ENCODE measurements at places on chromosomes 4 and X.

GRCh38 chrX:28880136-28880535 lies 292.9 kb downstream of the IL1RAPL1 start:
- no peak for DNase-seq

- no peak for DNase-seq
Measured at GRCh38 chr4:104492183-104492771, 2.4 kb downstream of the CXXC4 start.

DNA sequence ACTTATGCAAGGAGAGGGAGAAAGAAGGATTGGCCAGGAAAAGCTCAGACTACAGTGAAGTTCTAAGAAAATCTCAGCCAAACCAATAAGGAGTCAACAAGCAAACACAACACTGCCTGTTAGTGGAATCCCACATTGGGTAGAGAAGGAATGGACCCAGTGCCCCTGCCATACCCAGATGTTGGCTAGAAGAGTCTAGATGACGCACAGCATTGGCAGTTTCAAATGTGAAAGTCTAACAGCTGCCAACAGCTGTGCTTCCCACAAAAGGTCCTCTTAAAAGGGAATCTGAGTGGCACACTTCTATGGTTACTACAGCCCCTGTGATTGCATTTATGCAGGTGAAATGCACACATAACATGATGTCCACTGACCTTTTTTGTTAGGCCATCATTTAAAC lies 37.2 kb upstream of the CPEB2 start:
- DNase-seq, result no peak

- no peak for DNase-seq
Measured at GRCh38 chrX:150473371-150473770, 95.0 kb upstream of the MTM1 start.

DNA sequence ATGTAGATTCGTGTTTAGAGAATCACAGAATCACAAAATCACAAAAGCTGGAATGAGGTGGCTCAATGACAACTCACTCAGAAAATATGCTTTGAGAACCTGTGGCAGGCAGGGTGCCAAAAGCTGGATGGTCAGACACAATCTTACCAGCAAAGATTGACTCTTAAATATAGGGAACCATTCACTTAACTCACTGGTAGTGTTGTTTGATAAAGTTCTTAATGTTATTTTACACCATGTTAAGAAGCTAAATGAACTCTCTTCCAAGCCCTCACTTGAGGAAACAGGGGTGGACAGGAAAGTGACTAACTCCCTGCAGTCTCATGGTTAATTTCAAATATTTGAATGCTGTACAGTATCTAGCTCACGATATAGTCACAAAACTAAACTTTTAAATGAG lies 5.7 kb upstream of the SCOC start:
- no peak for DNase-seq

- DNase-seq, result no peak
Measured at GRCh38 chr4:126973201-126973600, 659.6 kb upstream of the INTU start.

DNA sequence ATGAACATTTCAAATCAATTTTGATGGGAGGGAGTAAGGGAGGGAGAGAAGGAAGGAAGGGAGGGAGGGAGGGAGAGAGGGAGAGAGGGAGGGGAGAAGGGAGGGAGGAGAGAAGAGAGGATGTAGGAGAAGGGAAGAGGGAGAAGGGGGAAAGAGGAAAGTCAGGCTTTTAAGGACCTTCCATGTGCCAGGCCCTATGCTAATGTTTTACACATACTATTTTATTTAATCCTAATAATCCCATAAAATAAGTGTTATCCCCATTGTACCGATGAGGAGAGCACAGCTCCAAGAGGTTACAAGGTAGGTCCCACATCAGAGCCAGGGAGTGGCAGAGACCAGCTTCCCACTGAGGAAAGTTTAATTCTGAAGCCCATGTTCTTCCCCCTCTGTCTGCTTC lies 341.9 kb downstream of the RAB28 start:
- DNase-seq, result no peak

GRCh38 chrX:11531226-11531625 lies 134.5 kb downstream of the ARHGAP6 start:
- no peak for DNase-seq

- DNase-seq, result peak; percentile 42
Measured at GRCh38 chr4:152220201-152220666, 315.7 kb downstream of the FBXW7 start.

DNA sequence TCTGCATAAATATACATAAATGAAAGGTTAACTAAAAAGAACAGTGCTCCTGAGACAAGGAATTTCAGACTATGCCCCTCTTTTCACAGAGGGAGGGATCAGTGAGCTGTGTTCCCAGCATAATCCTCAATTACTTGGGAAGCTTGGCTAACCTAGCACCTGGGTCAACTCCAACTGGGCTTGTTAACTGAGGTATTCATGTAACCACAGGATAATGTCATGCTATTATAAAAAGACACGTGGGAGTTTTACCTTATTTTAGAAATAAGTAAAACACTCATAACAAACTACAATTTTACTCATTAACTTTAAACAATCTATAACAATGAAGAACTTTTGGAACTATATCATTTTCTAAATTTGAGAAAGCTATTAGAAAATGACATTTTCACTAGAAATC lies 48.6 kb downstream of the RPGR start:
- DNase-seq, result no peak

DNA sequence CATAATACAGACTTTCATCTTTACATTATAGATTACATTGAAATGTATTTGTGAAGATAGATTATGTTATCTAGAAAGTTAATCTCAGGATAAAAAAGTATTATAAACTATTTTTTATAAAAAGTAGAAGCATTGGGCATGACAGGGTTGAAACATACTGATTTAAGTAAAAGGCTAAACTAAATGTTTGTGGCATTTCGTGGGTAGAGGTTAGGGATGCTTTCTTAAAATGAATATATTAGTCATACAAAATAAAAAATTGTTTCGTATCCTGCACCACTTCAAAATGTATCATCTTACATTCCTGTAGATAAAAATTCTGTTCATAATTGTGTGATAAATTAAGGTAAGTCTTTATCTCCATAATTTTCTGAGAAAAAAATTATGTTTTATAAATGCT lies 603.6 kb downstream of the SPRY1 start:
- DNase-seq, result no peak

- no peak for DNase-seq
Measured at GRCh38 chr4:44670506-44671199, 7.6 kb upstream of the GUF1 start.

DNA sequence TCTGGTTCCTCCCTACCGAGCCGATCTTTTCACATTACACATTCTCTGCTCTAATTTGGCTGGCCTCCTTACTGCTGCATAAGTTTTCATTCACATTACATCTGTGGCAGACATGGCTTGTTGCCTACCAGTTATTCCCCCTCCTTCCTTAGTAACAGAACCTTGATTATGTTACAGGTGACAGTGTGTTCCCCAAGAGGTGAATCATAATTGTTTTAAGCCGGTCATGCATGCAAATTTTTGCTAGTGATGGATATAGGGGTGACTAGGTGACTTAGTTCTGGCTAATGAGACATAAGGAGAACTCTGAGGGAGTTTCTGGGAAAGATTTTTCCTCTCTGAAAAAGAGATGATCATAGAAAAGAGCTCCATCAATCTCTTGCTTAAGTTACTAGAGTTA lies 8.4 kb upstream of the LAMP2 start:
- no peak for DNase-seq

- no peak for DNase-seq
Measured at GRCh38 chrX:24996096-24996709, 19.6 kb downstream of the ARX start.

DNA sequence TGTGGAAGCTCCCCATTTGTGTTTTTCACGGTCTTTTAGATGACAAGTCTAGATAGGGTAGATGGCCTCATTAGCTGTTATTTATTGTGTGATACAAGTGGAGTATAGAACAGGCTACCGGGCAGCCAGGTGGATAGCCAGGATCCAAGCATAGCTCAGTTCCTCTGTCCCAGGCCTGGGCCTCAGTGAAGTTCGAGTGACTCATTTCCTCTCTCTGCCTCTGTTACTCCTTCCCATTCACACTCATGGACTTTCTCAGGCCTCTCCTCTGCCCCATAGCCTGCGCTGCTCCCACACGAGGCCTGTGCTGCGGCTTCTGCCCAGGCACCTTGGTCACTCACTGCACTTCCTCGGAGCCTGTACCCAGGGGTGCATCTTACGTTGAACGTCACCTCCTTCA lies 54.5 kb downstream of the TENM3 start:
- DNase-seq, result no peak

DNA sequence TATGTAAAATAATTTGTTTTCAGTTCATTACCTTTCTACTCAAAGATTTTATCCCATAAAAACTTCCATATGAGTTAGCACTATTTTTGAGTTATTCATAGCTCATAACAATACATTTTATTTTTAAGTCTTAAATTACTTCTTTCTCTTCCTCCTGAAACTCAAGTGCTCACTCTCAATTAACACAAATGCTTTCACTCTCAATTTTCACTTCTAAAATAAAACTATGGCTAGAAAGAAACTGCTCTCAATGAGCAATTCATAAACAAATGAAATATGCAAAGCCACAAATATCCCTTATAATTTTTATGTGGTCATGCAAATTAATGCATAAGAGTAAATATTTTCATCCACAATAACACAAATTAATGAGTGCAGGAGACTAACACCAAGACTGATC lies 38.8 kb downstream of the MAML3 start:
- DNase-seq, result no peak

DNA sequence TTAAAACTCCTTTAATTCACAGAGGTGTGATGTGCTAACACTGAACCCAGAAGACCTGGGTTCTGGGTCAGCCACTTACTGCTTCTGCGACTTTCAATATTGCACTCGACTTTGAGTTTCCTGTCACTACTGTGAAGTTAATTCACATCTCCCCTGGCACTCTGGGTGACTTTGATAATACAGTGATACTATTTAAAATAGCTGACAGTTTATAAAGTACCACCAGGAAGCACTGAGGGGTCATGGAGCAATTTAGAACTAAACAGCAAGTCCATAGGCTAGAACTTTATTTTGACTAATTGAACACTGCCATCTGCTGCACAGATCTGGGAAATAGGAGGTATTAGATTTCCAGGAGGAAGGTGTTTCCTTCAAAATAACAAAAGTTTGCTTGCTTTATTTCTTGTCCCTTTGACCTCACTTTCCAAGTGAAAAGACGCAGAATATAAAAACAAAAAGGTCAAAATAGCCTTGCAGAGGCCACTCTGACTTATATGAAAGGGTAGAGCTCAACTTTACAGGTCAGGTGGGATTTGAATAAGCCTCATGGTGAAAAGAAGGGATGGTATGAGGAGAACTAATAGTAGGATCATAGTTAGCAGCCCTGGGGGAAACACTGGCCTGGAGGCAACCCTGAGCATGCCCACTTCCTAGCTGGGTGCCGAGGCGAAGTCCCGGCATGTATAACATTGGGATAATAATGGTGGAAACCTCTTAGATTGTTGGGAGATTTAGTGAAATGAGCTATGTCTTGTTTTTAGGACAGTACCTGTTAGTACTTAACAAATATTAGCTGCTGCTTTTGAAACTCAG lies 53.4 kb downstream of the ZNF518B start:
- DNase-seq, result peak; percentile 60

DNA sequence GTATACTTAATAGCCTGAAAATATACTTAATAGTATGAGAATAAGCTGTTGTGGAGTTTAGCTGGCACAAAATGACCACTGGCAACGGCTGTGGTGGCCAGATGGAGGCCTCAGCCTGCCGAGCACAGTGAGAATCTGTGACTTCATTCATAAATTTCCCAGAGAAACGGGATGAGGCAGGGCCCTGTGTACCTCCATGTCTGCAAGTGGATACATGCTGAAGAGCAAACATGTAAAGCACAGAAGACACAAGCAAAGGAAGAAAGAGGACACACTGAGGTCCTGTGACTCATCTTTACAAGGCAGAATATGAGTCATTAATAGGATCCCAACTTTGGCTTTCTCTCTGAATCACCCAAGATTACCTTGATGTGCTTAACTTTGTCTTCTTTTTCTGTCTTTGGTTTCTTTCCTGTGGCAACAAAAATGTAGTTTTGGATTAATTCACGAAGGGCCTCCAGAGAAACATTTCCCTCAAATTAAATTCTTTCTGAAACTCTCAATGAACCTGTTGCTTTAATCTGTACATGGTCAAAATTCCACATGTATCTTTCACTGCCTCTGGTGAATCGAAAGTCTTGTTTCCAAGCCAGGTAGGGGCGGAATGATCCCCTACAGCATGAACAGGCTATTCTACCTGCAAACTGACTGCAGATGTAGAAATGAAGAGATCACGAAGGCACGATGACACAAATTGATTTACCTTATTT lies 56.4 kb downstream of the IRF2 start:
- DNase-seq, result peak; percentile 32

GRCh38 chr4:145298885-145299284 lies 118.5 kb upstream of the OTUD4 start:
- DNase-seq, result no peak

GRCh38 chr4:54231419-54231767 lies 2.3 kb downstream of the PDGFRA start:
- no peak for DNase-seq

DNA sequence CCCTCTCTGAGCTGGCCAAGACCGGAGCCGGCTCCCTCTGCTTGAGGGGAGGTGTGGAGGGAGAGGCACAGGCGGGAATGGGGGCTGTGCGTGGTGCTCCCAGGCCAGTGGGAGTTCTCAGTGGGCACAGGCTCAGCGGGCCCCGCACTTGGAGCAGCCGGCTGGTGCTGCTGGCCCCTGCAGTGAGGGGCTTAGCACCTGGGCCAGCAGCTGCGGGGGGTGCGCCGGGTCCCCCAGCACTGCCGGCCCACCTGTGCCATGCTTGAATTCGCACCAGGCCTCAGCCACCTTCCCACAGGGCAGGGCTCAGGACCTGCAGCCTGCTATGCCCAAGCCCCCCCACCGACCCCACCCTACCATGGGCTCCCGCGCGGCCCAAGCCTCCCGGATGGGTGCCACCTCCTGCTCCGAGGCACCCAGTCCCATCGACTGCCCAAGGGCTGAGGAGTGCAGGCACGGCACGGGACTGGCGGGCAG lies 602.5 kb downstream of the KCTD8 start:
- no peak for DNase-seq

DNA sequence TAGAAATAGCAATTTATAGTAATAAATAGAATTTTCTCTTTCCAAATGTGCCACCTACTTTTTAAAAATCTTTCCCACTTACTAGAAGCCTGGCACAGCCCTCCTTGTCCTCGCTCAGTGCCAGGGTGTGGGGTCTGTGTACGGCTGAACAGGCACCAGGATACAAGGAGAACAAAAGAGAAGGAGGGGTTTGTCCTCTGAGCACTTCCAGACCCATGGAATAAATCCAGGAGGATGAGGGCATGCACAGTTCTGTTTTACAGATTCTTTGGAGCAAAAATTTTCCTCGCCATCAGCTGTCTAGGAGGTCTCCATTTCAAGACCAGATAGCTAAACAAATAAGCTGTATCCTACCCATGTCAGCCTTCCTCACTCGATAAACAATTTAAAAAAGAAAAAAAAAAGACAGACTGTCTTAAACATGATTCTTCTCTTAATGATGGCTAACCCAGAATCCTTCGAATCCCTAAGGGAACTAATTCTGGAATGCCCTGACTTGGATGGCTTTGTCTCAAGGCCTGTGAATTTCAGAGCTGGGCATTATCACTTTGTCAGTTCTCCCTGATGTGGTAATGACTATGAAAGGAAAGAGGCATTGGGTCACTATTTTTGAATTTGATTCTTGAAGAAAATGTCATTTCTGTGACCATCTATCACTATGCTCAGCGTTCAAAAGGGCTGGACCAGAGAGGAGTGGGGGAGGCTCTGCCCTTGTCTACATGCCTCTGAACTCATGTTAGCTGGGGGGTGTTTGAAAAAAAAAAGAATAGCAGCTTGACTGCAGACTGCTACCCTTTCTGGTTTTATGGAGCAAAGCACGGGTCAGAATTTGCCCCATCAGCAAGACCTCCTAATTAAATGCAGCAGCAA lies 151.0 kb downstream of the DCTD start:
- DNase-seq, result no peak
